Brain (organoid and tissue), 16 donors: ENCODE measurements at places on chromosomes 6 and 20.
A peak's percentile ranks its signal among the peaks of the same experiment; 100 is the strongest.

- no peak for DNase-seq
Measured at GRCh38 chr6:2102316-2102883, 143.0 kb downstream of the GMDS start.

DNA sequence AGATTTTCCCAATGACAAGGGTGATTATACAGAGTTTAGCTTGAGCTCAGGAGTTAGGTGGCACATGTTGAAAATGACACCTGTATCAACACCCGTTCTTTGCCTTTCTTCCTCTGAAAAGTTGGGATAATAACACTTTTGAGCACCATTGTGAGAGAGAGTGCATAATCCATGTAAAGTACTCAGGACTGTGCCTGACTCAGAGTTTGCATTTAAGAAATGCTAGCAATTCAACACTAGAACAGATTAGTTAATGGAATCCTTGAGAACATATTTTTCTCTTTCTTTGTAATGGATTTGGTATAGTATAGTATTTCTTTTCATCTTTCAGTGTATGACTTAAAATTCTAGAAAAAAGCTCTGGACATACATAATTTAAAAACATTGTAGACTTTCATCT is 449.2 kb downstream of the GJA1 start:
- no peak for DNase-seq

- no peak for DNase-seq
Measured at GRCh38 chr6:11947575-11947974, 64.5 kb upstream of the HIVEP1 start.

DNA sequence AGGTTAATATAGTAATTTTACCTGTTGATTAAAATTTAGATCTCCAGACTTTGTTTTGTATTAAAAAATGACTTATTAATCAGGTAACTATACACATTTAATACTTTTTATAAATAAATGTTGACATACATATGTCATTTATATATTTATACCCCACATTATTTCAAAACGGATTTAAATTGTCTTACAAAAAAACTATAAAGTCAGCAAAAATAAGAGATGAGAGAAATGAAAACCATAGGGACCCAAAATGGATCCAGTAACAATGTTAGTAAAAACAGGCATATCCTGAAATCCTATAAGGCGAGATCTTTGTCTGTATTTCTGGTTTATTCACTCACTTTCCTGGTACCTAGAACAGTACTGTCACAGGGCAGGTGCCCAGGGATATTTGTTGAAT is 91.5 kb downstream of the PACRG start:
- no peak for DNase-seq

DNA sequence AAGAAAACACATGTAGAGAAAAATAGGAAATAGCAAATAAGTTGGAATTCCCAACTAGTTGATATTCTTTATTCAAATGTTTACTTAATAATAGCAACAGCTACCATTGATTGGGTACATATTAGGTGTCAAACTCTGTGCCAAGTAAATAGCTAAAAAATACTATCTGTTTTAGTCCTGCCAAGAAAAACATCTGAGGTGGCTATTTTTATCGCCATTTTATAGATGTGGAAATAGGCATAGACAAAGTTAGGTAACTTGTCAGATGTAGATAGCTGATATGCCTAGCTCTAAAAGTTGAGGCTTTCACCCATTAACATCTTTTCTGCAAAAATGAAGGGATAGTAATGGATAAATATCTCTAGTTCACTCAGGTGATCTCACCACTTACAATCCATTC is 549.2 kb upstream of the ID4 start:
- no peak for DNase-seq

GRCh38 chr20:45781391-45781931 is 10.2 kb downstream of the WFDC3 start:
- no peak for DNase-seq

DNA sequence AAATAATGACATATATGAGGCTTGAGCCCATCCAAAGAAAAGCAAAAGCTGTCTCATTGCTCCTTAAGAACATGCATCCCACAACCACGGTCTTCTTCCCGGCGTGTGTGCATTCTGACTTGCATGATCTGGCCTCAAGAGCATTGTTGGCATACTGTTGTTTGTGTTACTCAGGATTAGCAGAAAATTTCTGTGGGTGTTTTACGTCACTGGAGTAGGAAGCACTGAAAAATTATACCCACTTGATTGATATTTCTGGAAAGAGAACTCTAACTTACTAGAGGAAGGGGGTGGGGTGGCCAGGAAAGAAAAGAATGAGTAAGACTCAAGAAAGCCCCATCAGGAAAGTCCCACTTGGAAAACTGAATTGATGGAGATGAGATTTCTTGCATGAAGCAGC is 326.2 kb upstream of the PRDM1 start:
- no peak for DNase-seq

- no peak for DNase-seq
Measured at GRCh38 chr6:68445926-68446325, 189.2 kb upstream of the ADGRB3 start.

- no peak for DNase-seq
Measured at GRCh38 chr6:14470671-14471070, 353.1 kb downstream of the CD83 start.

DNA sequence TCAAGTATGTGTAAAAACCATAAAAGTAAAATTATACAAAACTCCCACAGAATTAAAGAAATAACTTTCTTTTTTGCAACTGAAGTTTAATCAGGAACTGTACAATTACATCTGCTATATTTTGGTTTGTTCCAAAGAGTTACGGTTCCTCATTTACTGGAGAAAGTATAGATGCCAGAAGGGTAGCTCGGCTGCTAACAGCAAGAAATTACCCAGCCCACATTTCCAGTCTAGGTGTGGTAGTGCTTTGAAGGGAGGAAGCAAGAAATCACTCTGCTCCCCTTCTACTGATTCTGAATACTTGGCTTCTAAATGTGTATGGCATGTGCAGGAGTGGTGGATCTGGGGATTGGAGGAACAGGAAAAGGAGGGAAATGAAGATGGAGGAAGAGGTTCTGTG is 441.3 kb downstream of the CDC5L start:
- DNase-seq = no peak

- no peak for DNase-seq
Measured at GRCh38 chr6:79610306-79611009, 20.7 kb upstream of the SH3BGRL2 start.

GRCh38 chr20:52004018-52004417 is 187.6 kb downstream of the ZFP64 start:
- peak; percentile 83 for DNase-seq

- DNase-seq = no peak
Measured at GRCh38 chr6:14889188-14889587, 356.7 kb upstream of the JARID2 start.
